DMS79 treated with DMSO at 0.1 percent for 48 hours (cell line): ENCODE measurements at places on chromosomes 12 and 14.
A peak's percentile ranks its signal among the peaks of the same experiment; 100 is the strongest.

DNA sequence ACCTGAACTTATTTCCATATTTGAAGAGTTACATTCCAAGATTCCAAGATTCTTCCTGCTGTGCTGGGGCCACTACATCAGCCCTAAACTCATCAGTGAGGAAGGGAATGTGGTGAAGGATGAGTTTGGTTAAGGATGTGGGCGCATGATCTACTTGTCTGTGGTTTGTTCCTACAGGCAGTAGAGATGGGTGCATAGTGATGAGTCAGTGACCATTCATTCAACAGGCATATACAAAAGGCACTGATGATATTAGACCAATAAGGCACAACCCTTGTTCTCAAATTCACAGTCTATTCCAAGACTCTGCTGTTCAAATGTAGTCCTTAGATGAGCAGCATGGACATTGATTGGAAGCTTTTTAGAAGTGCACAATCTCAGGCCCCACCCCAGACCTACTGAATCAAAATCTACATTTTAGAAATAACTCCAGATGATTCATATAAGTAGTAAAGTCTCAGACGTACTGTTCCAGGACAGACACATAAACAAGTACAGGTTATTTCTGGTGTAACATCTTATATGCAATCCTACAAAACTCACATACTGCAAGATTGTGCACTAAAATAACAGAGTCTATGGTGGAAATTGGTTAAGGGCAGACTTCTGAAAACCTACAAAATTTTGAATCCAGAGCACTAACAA is 47.7 kb upstream of the MAP3K9 start:
- DNase-seq = no peak

- DNase-seq = no peak
These were observed 164.7 kb upstream of the MYL2 start for GRCh38 chr12:111085096-111085495.

DNA sequence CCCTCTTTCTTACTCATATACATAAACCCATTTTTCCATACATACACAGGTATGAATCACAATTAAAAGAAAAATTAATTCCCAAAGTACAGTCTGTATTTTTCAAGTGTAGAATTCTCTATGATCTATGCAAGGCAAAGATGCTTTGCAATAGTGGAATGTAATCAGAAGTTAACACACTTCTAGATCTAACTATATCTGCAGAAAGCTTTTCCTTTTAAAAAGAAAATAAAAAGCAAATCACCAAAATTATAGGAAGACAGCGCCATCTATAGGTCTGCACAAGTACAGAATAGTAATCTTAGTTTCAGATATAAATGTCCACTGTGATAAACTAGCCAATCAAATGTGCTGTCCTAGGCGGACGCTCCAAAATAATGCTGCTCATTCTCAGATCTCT is 22.0 kb downstream of the SLC25A21 start:
- peak; percentile 98 for DNase-seq

DNA sequence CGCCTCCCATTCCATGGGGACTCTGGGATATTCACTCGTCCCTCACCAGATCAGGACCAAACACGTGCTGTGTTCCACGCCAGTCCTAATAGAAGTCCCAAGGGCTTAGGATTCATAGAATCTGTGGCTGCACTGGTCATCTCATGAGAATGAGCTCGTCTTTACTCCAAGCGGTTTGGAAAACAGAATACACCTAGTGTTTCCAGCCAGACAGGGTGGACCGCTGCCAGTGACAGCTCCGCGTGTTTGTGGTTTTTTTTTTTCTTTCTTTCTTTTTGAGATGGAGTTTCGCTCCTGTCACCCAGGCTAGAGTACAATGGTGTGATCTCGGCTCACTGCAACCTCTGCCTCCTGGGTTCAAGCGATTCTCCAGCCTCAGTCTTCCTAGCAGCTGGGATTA is 75.1 kb downstream of the GLT1D1 start:
- no peak for DNase-seq

- no peak for DNase-seq
These were observed 68.1 kb downstream of the ANO4 start for GRCh38 chr12:100862676-100863075.

DNA sequence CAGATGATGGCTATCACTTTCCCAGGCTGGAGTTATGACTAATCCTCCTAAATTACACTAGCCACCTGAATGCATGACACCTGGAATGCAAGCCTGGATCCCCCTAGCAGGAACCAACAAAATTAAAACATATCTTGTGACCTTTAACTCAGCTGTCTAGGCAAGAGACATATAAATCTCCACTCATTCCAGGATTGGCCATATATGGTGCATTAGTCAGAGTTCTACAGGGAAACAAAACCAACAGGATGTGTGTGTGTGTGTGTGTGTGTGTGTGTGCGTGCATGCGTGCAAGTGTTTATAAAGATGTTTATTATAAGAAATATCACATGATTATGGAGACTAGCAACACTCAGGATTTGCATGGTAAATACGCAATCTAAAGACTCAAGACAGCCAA is 212.8 kb downstream of the KIF21A start:
- no peak for DNase-seq

DNA sequence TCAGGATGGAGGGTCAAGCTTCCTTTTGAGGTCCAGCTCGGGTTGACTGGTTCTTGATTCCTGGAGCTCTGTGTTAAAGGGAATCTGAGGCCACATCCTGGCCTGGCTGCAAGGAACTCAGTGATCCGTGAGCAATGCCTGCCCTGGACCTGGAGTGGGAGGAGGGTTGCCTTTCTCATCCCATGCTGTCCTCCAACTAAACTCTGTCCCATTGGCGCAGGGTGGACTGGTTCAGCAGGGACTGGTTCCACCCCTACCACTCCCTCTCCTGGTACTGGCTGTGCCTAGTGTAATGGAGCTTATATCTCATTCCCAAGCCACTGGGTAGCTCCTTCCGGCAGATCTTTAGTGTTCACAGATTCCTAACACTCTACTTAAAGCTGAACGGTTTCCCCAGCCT is 3.9 kb upstream of the CMKLR1 start:
- no peak for DNase-seq

GRCh38 chr12:124605150-124605882 is 37.9 kb upstream of the NCOR2 start:
- DNase-seq = peak; percentile 63

DNA sequence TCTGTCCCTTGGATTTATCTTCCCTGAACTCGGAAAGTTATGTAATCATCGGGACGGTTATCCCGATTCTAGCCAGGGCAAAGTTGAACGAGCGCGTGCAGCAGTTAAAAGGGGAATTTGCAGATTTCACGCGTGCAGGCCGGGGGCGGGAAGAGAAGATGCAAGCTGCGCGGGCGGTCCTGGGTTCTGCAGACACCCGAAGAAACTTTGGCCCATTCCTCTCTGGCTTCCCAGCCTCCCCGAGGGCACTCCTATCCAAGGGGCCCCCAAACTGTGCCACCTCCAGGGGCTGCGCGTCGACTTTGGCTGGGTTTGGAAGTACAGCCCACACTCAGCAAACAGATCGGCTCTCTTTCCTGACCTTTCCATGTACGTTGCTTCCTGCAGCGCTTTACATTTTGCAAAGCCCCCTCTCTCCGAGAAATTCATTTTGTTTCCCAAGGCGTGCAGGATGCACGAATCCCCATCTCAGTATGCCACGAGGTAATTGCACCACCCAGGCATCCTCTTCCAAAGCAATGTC is 941 bp upstream of the PPP1CC start:
- no peak for DNase-seq

DNA sequence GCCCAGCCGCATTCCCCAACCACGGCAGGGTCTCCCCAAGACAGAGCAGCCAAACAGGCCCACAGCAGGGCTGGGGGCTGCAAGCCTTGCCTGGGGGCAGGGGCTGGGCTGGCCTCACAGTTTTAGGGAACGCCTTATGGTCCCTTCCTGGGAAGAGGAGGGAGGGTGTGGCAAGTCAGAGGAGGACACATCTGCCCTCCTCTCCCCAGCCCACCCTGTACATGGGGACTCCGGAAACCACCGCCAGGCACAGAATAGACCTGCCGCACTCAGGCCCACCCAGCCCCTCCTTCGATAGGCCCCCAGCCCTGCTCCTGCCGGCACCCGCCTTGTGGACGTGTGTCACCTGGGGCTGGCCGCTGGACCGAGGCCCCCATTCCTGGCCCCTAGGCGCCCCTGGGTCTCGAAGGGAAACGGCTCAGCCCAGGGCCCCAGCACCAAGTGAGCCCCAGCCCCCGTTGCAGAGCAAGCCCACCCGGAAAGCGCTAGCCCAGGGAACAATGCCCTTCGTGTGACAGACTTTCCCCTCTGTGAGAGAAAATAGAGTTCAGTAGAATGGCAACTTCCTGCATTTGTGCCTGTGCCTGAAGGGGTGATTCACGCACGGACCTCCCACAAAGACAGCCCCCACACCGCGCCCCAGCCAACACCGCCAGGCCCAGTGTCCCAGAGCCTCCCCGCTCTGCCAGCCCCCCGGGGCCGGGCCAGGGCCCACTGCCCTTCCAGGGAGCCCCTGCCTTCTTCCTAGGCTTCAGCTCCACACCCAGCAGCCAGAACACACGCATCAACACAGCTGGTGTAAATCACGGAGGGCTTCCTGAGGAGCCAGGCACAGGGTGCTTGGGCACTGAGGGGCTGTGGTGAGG is 12.0 kb upstream of the NUDT14 start:
- no peak for DNase-seq

DNA sequence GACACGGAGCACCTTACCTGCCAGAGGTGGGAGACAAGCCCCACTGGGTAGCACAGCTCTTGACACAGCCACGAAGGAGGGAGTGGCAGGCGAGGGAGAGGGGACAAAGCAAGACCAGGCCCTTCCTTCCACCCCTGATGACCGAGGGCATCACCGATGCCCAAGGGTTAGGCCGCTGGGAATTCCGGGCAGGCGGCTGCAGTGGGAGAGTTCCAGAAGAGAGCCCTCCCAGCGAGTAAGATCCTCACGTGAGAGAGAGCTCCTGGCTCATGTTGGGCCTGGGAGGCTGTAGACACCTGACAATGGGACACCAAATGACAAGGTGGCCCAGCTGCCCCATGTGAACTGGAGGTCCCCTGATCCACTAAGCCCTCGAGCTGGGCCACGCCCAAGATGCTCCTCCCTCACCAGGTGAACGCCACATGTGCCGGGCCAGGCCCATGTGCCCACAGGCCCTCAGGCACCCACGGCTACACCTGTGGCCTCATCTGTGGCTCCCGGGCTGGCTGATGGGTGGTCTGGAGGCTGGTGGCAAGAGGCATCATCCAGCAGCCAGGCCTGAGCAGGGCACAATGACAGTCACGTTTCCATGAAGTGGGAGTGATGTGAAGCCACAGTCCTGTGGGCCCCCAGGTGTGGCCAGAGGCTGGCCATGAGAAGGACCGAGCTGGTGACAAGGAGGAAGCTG is 32.1 kb upstream of the C14orf180 start:
- no peak for DNase-seq

DNA sequence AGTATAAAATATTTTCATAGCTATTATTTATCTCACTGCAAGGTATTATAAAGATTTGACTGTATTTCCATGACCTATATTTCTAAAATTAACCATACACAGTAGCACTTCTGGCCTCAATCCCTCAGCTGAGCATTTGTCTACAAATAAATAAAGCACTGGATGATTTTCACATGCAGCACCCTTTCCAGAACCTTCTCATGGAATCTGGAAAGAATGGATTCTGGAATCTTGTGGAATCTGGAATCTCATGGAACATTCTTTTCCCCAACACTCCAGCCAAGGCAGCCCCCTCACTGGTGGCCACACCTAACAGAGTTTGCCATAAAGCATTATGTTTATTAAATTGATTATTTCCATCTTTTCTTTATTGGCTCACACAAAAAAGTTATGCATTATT is 199.2 kb downstream of the MSRB3 start:
- DNase-seq = no peak
